ENCODE measurements at places on chromosomes 16 and 17. TPM values are rescaled to one million over a fixed set of nuclear protein-coding genes. Genes with fewer than 3 reads are reported as not detected.

KCNAB3 gene
- total RNA-seq = 3.4 TPM

CCL3 gene
- total RNA-seq = not detected

TNP2 gene
- not detected for total RNA-seq

GRCh38 chr16:52929478-52930400 is 123.0 kb downstream of the CHD9NB start:
- DNase-seq = no peak

- DNase-seq = no peak
These were observed 54.7 kb downstream of the HS3ST2 start for GRCh38 chr16:22868593-22869224.

- no peak for DNase-seq
These were observed 3.1 kb upstream of the ATXN7L3 start for GRCh38 chr17:44202756-44203155.

- peak; percentile 63 for DNase-seq
These were observed 724 bp downstream of the MVP start for GRCh38 chr16:29820730-29821642.

DNA sequence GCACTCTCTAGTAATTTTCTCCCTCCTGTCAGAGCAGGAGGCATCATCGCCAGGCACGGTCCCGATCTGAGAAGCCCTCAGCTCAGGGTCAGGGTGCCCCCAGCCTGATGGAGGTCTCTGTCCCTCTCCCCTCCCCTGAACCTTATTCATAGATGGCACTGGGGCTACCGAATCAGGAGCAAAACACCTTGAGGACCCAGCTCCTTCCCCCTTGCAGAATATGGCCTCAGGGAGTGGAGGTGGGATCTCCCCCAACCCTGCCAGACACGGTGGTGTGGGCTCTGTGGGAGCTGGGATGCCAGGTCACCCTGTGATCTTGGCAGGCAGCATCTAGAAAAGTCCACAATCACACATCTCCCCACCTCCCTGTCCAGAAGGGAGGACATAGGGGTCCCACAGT is 2.5 kb downstream of the CPNE2 start:
- no peak for DNase-seq

Measured in uterus (tissue), 4 donors.